Cardiac ventricle fibroblast (primary cell): ENCODE measurements at places on chromosomes 12 and 14. TPM values are rescaled to one million over a fixed set of nuclear protein-coding genes. Genes with fewer than 3 reads are reported as not detected.

KRT82 gene
- not detected in 2 replicates for total RNA-seq

SNAPC1 gene
- total RNA-seq, result 10.6 and 11.5 TPM in 2 replicates

ACSS3 gene
- 10.2 and 12.1 TPM in 2 replicates for total RNA-seq

IL22 gene
- total RNA-seq, result not detected in 2 replicates

TAS2R46 gene
- total RNA-seq, result 1.5 TPM in 1 of 2 replicates, not detected in the other

FRS2 gene
- total RNA-seq, result 37.6 and 41.1 TPM in 2 replicates

GLIPR1L1 gene
- not detected in 2 replicates for total RNA-seq

SLC17A8 gene
- not detected in 2 replicates for total RNA-seq

HRK gene
- total RNA-seq, result not detected in 2 replicates

RASSF8 gene
- total RNA-seq, result 56.6 and 67.5 TPM in 2 replicates

IL26 gene
- not detected in 2 replicates for total RNA-seq

GZMB gene
- total RNA-seq, result not detected in 2 replicates

ABHD12B gene
- not detected in 2 replicates for total RNA-seq

ORAI1 gene
- total RNA-seq, result 5.2 and 5.3 TPM in 2 replicates

RNASE3 gene
- total RNA-seq, result not detected in 2 replicates

SMCO2 gene
- total RNA-seq, result not detected in 2 replicates

BMP4 gene
- total RNA-seq, result 12.3 and 15.2 TPM in 2 replicates

TXNDC16 gene
- total RNA-seq, result 5.1 and 6.4 TPM in 2 replicates

C12orf56 gene
- total RNA-seq, result not detected in 2 replicates

IFNG-AS1 gene
- total RNA-seq, result not detected in 2 replicates

GPR135 gene
- total RNA-seq, result 2.2 and 2.5 TPM in 2 replicates

RBP5 gene
- total RNA-seq, result not detected in 2 replicates

TMEM117 gene
- total RNA-seq, result 4.5 and 10.1 TPM in 2 replicates
